ENCODE measurements at places on chromosomes 7 and 10.

DNA sequence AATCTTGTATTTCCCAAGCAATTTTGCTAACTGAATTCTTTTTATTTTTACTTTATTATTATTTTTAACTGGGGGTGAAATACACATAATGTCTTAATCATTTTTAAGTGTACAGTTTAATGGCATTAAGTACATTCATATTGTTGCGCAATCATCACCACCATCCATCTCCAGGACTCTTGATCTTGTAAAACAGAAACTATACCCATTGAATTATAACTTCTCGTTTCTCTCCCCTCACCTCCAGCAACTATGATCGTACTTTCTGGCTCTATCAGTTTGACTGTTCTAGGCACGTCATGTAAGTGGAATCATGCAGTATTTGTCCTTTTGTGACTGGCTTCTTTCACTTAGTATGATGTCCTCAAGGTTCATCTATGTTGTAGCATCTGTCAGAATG is 108.8 kb downstream of the ARL5B start:
- no peak for DNase-seq

GRCh38 chr10:76839276-76839675 is 798.3 kb downstream of the KCNMA1 start:
- no peak for DNase-seq

- no peak for DNase-seq
Measured at GRCh38 chr10:15814565-15814964, 45.7 kb downstream of the MINDY3 start.

- no peak for DNase-seq
Measured at GRCh38 chr10:60043561-60044241, 137.3 kb upstream of the CCDC6 start.

GRCh38 chr7:618539-619367 is 99.1 kb upstream of the PDGFA start:
- no peak for DNase-seq

DNA sequence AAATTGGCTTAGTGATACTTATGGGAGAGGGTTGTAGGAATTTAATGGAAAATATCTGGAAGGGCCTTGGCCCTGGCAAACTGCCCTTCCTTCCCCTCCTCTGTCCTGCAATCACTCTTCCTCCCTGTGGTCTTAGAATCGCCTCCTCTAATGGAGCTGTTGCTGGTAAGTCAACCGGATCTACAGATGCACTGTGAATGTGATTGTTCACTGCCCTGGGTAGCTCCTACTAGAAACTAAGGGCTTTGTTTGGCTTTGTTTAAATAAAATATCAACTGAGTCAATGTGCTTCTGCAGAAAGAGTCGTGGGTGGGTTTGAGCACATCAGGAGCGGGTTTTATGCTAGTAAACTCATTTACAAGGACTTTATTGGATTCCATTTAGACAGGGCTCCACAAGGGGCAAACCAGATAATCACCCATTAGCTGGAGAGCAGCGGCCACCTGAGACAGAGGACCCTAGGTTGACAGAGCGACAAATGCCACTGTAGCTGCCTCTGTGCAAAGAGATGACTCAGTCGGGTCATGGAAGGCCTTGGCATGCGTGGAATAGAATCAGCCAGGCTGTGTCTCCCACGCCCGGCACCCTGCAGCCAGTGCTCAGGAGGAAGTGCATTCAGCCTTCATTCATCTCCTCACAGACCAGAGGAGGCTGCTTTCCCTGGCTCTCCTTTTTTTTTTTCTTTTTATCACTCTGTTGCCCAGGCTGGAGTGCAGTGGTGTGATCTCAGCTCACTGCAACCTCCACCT is 97.9 kb downstream of the GAD2 start:
- no peak for DNase-seq

DNA sequence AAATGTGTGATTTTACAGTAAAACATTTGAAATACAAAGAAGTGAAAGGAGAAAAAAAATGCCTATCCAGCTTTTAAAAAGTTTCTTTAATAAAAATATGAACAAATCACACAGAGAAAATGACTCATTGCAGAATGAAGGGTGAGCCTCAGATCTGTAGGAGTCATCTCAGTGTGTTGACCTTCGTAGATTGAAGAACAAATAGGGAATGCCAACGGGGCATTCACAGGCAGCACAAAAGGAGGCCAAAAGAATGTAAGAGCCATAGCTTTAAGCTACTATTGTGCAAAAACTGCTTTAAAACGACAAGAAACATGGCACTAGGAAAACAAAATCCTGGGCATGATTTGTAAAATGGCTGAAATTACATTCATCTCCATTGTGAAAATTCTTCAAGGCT is 782.7 kb upstream of the CELF2 start:
- DNase-seq, result no peak

GRCh38 chr7:1857487-1858421 is 187.7 kb downstream of the ELFN1 start:
- DNase-seq, result no peak
